ENCODE measurements at places on chromosomes 5 and 9.

DNA sequence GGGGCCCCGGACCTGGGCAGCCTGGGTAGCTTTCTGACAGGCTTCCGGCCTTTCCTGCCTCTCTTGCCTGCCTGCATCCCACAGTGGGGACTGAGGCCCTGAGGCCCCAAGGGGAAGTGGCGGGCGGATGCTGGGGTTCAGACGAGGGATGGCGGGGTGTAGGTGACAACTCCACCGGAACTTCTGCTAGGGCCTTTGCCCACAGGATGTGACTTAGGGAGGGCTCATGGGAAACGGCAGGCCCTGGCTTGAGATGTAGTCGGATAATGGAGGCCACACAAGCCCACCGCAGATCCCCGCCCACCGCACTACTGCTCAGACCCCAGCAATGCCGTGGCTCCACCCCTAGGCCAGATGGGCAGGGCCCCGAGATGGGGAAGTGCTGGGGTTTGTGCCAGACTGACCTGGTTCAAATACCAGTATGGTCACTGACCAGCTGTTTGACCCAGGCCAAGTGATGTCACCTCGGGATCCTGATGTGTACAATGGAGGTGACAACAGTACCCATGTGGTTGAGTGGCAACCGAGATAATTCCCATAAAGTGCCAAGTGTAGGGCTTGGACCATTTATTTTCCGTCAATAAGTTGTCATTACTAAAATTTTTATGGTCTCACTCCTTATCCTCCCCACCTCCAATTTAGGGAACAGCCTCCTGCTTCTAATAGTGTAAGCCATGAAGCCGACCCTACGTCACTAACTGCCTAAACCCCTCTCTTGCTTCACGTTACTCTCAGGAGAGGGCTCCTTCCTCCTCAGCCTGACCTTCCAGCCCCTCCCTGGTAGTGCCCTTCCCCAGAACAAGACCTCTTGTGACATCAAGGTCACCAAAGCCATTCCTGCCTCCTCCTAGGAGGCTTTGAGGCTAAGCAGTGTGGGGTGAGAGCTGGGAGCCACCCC is 2.5 kb upstream of the CDK9 start:
- peak; percentile 85 for DNase-seq

DNA sequence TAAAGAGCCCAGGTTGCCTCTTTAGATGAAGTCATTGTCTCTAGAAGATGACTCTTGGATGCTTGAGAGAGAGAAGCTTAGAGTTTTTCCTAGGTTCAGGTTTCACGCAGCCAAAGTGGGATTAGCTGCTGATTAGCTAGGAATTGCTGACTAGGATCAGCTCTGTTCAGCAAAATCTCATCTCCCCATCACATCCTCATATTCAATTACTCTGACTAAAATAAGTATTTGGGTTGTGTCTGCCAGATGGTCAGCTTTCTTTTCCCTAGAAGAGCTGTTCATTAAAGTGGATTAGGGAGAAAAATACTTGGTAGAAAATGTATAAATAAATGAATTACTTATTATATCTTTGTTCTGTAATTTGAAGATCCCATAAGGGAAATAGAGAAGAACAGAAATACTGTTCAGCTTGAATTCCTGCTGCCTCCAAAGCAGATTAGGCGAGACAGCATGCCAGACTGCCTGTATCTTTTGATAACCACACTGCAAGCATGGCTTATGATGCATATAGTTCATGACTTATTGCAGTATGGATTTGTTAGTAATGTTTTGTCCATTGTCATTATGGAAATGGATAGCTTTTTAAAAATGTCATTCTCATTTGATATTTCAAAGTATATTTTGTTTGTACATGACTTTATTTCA is 184.8 kb upstream of the CD180 start:
- no peak for DNase-seq

GRCh38 chr5:160064417-160064810 is 54.8 kb downstream of the PWWP2A start:
- no peak for DNase-seq

DNA sequence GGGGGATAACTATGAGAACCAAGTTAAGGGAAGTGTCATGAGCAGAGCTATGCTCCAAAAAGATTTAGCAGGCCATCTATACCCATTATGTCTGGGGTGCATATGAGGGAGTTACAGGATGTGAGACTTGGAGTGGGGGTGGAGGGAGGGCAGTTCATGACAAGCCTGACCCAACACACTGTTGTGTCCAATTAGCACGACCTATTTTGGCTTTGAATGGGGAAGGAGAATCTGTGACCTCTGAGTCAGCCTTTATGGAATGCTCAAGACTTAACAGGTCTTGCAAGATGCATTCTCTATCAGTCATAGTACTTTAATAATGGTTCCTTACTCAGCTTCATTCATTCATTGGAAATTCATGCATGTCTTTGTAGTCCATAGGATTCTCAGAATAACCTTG is 71.7 kb downstream of the GRIA1 start:
- no peak for DNase-seq

- peak; percentile 29 for DNase-seq
Measured at GRCh38 chr5:60843386-60843935, 608 bp downstream of the ELOVL7 start.

DNA sequence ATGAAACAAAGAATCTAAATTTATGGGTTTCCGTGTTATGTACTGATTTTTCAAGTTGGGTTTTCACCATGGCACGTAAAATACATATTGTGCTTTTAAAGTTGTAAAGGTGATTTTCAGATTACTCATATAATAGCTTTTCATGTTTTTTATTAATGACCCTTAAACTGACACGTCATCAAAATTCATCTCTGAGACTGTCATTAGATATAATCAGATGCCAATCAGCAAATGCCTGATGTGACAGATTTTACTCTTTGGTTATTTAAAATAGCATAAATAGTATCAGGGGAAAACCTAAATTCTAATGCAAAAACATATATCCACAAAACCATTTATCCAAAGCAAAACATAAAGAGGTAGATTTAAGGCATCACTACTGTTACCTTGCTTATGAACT is 11.0 kb downstream of the RFX3 start:
- no peak for DNase-seq

GRCh38 chr5:118439831-118440230 is 548.5 kb downstream of the DTWD2 start:
- no peak for DNase-seq

DNA sequence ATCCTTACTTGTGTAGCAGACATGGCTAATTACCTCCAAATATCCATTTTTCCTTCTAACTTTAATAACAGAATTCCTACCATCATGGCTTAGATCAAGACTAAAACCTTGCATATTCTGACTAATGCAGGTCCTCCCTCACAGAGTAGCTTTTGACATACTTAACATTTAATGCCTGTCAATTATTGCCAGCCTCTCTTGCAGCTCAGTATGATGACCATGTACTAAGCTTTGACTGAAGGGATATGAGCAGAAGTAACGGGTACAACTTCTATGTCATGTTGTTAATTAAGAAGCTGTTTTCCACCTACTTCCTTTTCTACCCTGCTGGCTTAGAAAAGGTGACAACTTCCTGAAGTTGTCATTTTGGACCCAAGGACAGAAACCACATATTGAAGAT is 533.4 kb downstream of the PSAT1 start:
- DNase-seq, result no peak

- DNase-seq, result no peak
Measured at GRCh38 chr5:42666869-42667268, 89.7 kb upstream of the CCDC152 start.

- DNase-seq, result no peak
Measured at GRCh38 chr9:87140605-87141109, 193.4 kb upstream of the GAS1 start.

DNA sequence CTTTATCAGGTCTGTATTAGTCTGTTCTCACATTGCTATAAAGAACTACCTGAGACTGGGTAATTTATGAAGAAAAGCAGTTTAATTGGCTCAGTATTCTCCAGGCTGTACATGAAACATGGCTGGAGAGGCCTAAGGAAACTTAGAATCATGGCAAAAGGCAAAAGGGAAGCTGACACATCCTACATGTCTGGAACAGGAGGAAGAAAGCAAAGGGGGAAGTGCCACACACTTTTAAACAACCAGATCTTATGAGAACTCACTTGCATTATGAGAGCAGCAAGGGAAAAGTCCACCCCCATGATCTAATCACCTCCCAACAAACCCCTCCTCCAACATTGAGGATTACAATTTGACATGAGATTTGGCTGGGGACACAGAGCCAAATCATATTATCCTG is 132.1 kb downstream of the PCSK1 start:
- DNase-seq, result no peak

- no peak for DNase-seq
Measured at GRCh38 chr5:20617841-20618240, 629.8 kb upstream of the CDH18 start.

DNA sequence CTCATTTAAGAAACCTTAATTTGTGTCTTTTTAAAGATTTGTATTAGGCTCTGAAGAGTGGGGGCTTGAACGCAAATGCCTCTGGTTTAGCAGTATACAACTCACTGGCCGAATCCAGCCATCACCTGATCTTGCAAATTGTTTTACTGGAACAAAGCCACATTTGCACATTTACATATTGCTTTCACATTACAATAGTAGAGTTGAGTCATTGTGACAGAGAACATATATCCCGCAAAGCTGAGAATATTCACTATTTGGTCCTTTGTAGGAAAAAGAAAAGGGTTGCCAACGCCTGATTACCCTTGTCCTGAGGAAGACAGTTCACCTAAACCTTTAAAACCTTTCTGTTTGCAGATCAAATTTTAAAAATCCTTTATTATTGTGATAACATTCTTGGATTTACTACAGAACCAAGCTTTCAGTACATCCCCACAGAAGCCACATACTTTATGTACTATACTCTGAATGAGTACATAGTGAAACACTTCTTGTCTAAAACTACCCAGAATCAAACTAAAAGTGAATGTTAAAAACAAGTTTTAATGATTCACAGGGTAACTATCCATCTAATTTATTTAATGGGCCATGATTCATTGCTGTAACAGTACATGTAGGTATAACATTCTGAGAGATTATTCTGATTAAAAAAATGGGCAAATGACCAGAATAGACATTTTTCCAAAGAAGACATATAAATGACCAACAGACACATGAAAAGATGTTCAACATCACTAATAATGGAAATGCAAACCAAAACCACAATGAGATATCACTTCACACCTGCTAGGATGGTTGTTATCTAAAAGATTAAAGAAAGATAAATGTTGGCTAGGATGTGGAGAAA is 161.0 kb downstream of the SLC25A46 start:
- DNase-seq, result no peak

- DNase-seq, result no peak
Measured at GRCh38 chr9:20319241-20319640, 303.1 kb downstream of the MLLT3 start.

All from bone marrow (tissue), 2 donors.